Activated CD4-positive, alpha-beta memory T cell treated with anti-CD3 and anti-CD28 coated beads for 36 hours (primary cell): ENCODE measurements at places on chromosomes 1 and 21. TPM values are rescaled to one million over a fixed set of nuclear protein-coding genes. Genes with fewer than 3 reads are reported as not detected.

- H3K4me3 ChIP-seq = no peak overlapping the region
- H3K36me3 ChIP-seq = no peaks in the 10 kb centered on the region
- no peak for DNase-seq
- H3K27me3 ChIP-seq = peaks cover 11% of the 10 kb centered on the region
- H3K4me1 ChIP-seq = no peaks in the 10 kb centered on the region
Measured at GRCh38 chr1:180136331-180136967, 18.2 kb upstream of the QSOX1 start.

- DNase-seq = no peak
- H3K4me1 ChIP-seq = peaks cover 2% of the 10 kb centered on the region
- peaks cover 28% of the 10 kb centered on the region for H3K27me3 ChIP-seq
- no peaks in the 10 kb centered on the region for H3K36me3 ChIP-seq
- no peak overlapping the region for H3K4me3 ChIP-seq
Measured at GRCh38 chr1:30851286-30851685, 57.3 kb downstream of the SDC3 start.

GRCh38 chr1:208269338-208269666, 25.1 kb upstream of the PLXNA2 start:
- no peaks in the 10 kb centered on the region for H3K36me3 ChIP-seq
- H3K4me1 ChIP-seq = no peaks in the 10 kb centered on the region
- peaks cover 52% of the 10 kb centered on the region for H3K27me3 ChIP-seq
- DNase-seq = no peak
- H3K27ac ChIP-seq = no peak overlapping the region
- no peak overlapping the region for H3K4me3 ChIP-seq

- no peak for DNase-seq
Measured at GRCh38 chr1:23376890-23377811, 7.5 kb upstream of the ZNF436 start.

- H3K27me3 ChIP-seq = peaks cover 17% of the 10 kb centered on the region
- peaks cover 2% of the 10 kb centered on the region for H3K4me1 ChIP-seq
- H3K27ac ChIP-seq = no peak overlapping the region
- no peaks in the 10 kb centered on the region for H3K36me3 ChIP-seq
- H3K4me3 ChIP-seq = no peak overlapping the region
Measured at GRCh38 chr1:15220825-15221431, 26.1 kb upstream of the FHAD1 start.

DNA sequence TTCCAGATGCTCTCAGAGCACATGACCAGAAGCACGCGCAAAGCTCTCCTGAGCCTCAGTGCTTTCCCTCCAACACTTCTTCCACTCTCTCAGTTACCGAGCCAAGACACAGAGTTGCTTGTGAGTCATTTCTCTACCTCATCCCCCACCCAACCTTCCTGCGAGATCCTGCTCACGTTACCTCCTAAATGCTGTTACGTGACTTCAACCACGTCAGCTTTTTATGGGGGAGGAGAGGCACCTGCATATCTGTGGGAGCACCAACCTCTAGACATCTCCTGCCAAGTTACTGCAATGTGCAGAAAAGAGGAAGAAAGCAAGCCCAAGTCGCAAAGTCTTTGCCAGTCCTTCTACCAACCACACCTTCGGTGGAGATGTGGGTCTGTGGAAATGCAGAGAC, 27.2 kb upstream of the ERG start:
- H3K27me3 ChIP-seq = peaks cover 6% of the 10 kb centered on the region
- no peaks in the 10 kb centered on the region for H3K4me1 ChIP-seq
- no peak for DNase-seq
- no peaks in the 10 kb centered on the region for H3K36me3 ChIP-seq
- H3K27ac ChIP-seq = no peak overlapping the region
- no peak overlapping the region for H3K4me3 ChIP-seq

GRCh38 chr1:37682334-37682987, 9.9 kb upstream of the CDCA8 start:
- H3K27me3 ChIP-seq = no peaks in the 10 kb centered on the region
- peaks cover 25% of the 10 kb centered on the region for H3K36me3 ChIP-seq
- no peak overlapping the region for H3K27ac ChIP-seq
- H3K4me1 ChIP-seq = peaks cover 2% of the 10 kb centered on the region
- H3K4me3 ChIP-seq = no peak overlapping the region
- DNase-seq = peak; percentile 84

DNA sequence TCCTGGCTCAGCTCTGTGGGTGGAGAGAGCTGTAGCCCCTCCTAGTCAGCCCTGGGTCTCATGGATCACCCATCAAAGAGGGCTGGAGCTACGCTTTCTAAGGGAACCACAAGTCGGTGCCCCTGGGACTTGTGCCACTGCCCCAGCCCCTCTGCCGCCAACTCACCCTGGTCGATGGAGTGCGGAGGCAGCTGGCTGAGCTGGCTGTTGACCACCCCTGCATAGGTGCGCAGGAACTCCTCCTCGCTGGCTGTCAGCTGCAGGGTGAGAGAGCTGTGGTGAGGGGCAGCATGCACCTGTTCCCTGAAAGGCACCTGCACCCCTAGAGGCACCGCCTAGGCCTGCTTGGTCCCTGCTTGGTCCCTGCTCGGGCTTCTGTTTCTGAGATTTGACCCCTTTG, 39.0 kb downstream of the CTNNBIP1 start:
- no peak overlapping the region for H3K27ac ChIP-seq
- no peaks in the 10 kb centered on the region for H3K36me3 ChIP-seq
- no peak overlapping the region for H3K4me3 ChIP-seq
- no peaks in the 10 kb centered on the region for H3K27me3 ChIP-seq

GRCh38 chr21:39373634-39374033, 24.7 kb upstream of the HMGN1 start:
- no peak overlapping the region for H3K27ac ChIP-seq
- H3K36me3 ChIP-seq = no peaks in the 10 kb centered on the region
- DNase-seq = no peak
- H3K4me1 ChIP-seq = peaks cover 6% of the 10 kb centered on the region
- H3K27me3 ChIP-seq = peaks cover 2% of the 10 kb centered on the region

DNA sequence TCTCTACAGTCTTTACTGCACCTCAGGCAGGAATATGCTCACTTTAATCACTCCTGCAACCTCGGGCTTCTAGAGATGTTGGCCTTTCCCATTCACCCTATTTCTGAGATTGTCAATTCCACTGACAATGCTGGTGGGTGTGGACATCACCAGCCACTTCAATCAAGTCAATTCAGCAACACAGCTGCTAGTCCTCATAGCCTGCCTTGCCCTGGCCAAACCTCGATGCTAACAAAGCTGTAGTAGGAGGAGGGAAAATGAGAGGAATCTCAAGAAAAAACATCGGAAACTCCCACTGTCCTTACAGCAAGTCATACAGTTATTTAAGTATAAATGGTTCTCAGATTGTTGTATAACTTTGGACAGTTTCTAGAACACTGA, 155.0 kb downstream of the KCNH1 start:
- H3K36me3 ChIP-seq = no peaks in the 10 kb centered on the region
- H3K27ac ChIP-seq = no peak overlapping the region
- no peak overlapping the region for H3K4me3 ChIP-seq
- DNase-seq = no peak
- H3K4me1 ChIP-seq = no peaks in the 10 kb centered on the region

DNA sequence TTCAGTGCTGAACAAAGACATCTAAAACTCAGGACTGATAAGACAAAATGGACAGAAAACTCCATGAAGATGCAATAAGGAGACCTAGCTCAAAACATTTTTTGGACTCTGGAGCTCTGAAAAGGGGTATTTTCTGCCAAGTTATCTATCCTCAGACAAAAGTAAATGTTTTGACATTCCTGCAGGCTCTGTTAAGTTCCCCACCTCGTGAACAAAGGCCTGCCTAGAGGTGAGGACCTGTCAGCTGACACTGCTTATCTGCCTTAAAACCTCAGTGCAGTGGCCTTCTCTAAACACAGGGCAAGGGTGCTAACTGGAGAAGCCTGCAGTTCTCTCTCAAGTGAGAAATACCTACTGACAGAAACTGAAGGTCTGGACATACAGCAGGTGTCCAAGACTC, 41.1 kb downstream of the COLGALT2 start:
- H3K27me3 ChIP-seq = no peaks in the 10 kb centered on the region
- peaks cover 9% of the 10 kb centered on the region for H3K4me1 ChIP-seq
- H3K36me3 ChIP-seq = no peaks in the 10 kb centered on the region
- H3K27ac ChIP-seq = no peak overlapping the region

DNA sequence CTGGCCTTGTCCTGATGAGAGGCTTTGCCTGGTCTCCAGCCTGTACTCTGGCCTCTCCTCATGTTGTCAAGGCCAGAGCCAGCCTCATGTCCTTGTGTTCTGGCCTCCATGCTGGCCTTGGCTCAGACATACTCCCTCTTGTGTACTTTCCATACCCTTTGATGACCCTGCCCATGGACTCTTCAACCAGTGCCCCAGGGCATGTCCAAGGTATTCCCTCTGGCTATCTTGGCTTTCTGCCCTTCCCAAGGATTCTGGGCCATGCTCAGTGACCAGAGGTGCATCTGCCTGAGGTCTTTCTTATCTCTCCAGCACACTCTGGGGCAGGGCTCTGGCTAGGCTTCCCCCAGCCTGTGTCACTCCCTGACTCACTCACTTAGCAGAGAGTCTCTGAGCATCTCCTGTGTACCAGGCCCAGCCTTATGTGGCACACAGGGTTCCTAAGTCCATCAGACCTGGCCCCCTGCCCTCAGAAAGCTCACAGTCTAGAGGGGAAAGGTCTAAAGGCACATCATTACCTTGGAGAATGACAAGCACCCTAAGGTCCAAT, 141.4 kb upstream of the GRIK3 start:
- DNase-seq = no peak
- peaks cover 21% of the 10 kb centered on the region for H3K27me3 ChIP-seq
- no peak overlapping the region for H3K4me3 ChIP-seq
- no peak overlapping the region for H3K27ac ChIP-seq
- H3K36me3 ChIP-seq = no peaks in the 10 kb centered on the region
- no peaks in the 10 kb centered on the region for H3K4me1 ChIP-seq

DNA sequence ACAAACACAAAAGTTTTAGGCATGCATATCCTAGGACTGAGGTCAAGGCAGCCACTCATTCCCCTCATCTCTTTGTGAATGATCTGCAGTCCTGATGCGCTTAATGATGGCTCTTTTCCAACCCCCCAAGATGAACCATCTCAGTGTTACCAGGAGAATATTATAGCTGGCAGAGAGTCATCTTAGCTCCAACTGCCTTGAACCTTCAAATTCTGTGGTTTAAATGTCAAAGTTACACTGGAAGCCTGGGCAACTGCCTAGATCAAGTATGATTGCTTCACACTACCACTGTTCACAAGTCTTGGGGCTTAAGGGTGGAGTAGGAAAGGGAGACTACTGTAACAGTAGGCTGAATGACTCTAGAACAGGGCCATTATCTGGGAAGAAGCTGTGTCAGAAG, 8.0 kb upstream of the MYBPHL start:
- no peaks in the 10 kb centered on the region for H3K36me3 ChIP-seq
- H3K27me3 ChIP-seq = peaks cover 5% of the 10 kb centered on the region
- no peaks in the 10 kb centered on the region for H3K4me1 ChIP-seq
- DNase-seq = no peak
- H3K27ac ChIP-seq = no peak overlapping the region

- H3K27ac ChIP-seq = no peak overlapping the region
- DNase-seq = no peak
- H3K4me1 ChIP-seq = no peaks in the 10 kb centered on the region
- no peak overlapping the region for H3K4me3 ChIP-seq
Measured at GRCh38 chr1:53495633-53496345, 36.6 kb downstream of the DMRTB1 start.

GRCh38 chr1:50620680-50621329, 197.6 kb upstream of the DMRTA2 start:
- H3K4me3 ChIP-seq = no peak overlapping the region
- H3K36me3 ChIP-seq = peaks cover 20% of the 10 kb centered on the region
- H3K27me3 ChIP-seq = no peaks in the 10 kb centered on the region
- H3K27ac ChIP-seq = no peak overlapping the region
- no peaks in the 10 kb centered on the region for H3K4me1 ChIP-seq

GRCh38 chr1:107051266-107051665, 5.2 kb upstream of the PRMT6 start:
- DNase-seq = no peak
- H3K4me1 ChIP-seq = peaks cover 2% of the 10 kb centered on the region
- no peak overlapping the region for H3K4me3 ChIP-seq
- H3K36me3 ChIP-seq = no peaks in the 10 kb centered on the region
- no peak overlapping the region for H3K27ac ChIP-seq
- H3K27me3 ChIP-seq = peaks cover 5% of the 10 kb centered on the region

DNA sequence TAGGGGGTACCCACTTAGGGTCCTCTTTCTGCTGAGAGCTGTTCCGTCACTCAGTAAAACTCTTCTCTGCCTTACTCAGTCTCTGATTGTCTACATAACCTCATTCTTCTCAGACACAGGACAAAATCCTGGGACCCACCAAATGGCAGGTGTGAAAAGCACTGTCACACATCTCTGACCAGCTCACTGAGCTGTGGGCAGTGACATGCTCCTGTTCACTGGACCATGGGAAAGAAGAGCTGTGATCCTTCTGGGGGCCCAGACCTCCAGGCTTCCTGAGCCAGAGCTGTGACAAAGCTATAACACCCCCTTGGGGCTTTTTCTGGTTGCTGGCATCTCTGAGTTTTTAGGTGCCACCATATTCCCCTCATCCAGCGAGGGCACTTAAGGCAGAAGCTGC, 115.7 kb downstream of the NTPCR start:
- H3K36me3 ChIP-seq = peaks cover 28% of the 10 kb centered on the region
- no peak for DNase-seq
- H3K4me1 ChIP-seq = no peaks in the 10 kb centered on the region

DNA sequence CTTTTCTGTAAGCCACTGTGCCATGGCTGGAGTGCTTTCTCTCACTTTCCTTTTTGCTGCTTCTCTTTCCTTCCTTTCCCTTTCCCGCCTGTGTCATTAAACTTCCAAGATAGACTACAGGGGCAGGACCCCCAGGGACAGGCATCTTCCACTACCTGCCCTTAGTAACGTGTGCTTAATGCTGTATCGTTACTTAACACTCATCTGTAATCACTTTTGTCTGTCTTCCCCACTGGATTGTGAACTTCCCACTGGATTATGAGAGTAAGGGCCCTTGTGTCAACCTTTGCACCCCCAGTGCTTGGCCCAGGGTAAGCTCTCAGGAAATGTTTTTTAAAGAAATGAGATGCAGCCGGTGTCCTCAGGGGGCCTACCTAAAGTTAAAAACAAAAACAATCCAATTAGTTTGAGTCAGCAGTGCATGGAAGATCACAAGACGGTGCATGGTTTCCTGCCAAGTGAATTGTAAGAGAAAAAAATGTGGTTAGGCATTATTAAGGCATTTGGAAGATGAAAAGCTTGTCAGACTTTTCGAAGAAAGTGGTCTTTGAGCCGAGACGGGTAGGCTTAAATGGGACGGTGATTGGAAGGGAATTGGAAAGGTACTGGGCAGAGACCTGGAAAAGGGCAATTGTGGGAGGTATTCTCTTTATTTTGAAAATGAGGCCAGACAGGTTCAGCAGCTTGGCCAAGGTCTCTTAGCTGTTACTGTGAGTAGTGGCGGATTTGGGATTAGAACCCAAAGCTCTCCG, 958 bp downstream of the LYPLAL1 start:
- H3K4me3 ChIP-seq = peak overlapping the region; percentile 96
- peak; percentile 45 for DNase-seq
- peaks cover 10% of the 10 kb centered on the region for H3K36me3 ChIP-seq
- no peaks in the 10 kb centered on the region for H3K27me3 ChIP-seq

GRCh38 chr1:37691497-37692077, 729 bp upstream of the CDCA8 start:
- peak overlapping the region; percentile 88 for H3K27ac ChIP-seq
- peaks cover 33% of the 10 kb centered on the region for H3K36me3 ChIP-seq
- peak overlapping the region; percentile 97 for H3K4me3 ChIP-seq
- H3K4me1 ChIP-seq = peaks cover 31% of the 10 kb centered on the region

HES3 gene
- total RNA-seq = not detected

FAM72C gene
- 20.9 TPM for total RNA-seq

SOX13 gene
- total RNA-seq = 5.8 TPM

ITLN2 gene
- not detected for total RNA-seq

TBX15 gene
- not detected for total RNA-seq

MAEL gene
- total RNA-seq = not detected
